ENCODE measurements at places on chromosomes 3 and 15.

- peak; percentile 46 for DNase-seq
Measured at GRCh38 chr15:67542420-67543347, at the start of gene MAP2K5. TSS of gene MAP2K5 (plus strand) at chr15:67542703. CDS start at chr15:67543336, 633 bp downstream.

DNA sequence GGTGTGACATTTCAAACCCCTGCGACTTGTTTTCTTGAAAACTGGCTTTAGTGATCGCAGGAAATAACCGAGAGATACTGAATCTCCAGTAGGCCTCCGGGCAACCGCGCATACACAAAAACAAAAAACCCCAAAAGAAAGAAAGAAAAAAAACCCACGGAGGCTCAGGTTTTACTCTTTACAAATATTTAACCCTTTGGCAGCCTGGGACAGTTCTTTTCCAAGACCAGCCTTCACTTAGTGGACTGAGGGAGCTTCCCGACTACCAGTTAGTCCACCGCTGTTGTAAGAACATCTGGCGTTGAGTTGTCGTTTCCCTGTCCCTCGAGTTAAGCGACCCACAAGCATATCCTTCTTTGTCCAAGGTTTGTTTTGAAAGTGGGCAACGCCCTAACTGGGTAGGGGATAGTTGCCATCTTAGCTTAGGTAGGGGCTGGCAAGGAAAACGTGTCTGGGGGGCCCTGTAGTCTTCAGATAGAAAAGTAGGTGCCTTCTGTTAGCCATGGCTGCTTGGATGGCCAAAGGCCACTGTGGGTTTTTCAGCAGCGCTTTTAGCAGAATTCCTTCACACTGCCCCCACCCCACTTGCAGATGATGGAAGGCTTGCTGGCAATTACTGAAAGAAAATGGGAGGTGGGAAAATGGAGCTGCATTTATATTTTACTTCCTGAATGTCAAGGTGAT is 6.9 kb downstream of the ISL2 start:
- DNase-seq: no peak

GRCh38 chr3:104206925-104207324 is 1159.8 kb upstream of the ALCAM start:
- no peak for DNase-seq

GRCh38 chr3:126571078-126571477 is 12.3 kb upstream of the C3orf22 start:
- DNase-seq: no peak

DNA sequence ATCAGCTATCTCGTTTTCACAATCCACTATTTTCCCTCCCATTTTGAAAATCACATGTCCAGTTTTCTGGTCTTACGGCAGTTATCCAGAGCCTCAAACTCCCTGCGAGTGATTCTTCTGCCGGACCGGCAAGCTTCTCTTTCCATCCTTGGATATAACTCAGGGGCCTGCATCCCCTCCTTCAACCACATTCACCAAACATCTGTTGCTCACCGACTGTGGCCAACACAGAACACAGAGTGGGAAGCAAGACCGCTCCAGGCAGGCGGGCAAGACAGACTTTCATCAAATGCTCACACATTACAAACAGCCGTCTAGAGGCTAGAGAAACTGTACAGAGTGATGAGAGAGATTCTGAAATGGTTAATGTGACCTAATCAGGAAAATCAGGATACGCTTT is 7.6 kb upstream of the SLC12A8 start:
- DNase-seq: no peak

GRCh38 chr15:68794863-68795262 is 25.8 kb downstream of the ANP32A start:
- no peak for DNase-seq

- no peak for DNase-seq
Measured at GRCh38 chr3:33716227-33716626, 1.8 kb downstream of the CLASP2 start.

DNA sequence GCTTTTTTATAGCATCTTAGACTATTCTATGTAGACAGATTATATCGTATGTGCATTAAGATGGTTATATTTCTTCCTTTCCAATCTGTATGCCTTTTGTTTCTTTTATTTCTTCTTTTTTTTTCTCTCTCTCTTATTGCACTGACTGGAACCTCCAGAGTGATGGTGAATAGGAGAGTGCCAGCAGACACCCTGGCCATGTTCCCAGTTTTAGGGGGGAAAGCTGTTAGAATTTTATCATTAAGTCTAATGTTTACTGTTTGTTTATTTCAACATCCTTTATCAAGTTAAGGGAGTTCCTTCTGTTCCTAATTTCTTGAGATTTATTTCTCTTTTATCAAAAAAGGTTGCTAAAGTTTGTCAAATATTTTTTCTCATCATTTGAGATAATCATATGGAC is 116.6 kb upstream of the LRTM1 start:
- no peak for DNase-seq

GRCh38 chr15:68368731-68369435 is 63.1 kb downstream of the ITGA11 start:
- no peak for DNase-seq

DNA sequence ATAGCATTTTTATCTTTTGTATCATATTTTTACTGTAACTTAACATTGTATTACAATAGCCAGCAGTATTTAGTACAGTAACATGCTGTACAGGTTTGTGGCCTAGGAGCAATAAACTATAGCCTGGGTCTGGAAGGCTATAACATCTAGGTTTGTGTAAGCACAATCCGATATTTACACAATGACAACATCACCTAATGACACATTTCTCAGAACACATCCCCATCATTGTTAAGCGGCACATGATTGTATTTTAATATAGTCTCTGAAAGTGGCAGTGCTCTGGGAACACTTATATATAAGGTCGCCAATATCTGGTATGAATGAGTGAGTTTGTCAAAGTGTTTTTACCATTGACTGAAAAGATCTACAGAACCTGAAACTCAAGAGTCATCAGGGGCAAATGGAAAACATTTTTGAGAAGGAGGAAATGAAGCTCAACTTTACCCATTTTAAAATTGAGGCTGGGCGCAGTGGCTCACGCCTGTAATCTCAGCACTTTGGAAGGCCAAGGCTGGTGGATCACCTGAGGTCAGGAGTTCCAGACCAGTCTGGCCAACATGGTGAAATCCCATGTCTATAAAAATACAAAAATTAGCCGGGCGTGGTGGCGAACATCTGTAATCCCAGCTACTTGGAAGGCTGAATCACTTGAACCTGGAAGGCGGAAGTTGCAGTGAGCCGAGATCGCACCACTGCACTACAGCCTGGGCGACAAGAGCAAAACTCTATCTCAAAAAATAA is 38.8 kb upstream of the TNFSF10 start:
- DNase-seq: no peak

DNA sequence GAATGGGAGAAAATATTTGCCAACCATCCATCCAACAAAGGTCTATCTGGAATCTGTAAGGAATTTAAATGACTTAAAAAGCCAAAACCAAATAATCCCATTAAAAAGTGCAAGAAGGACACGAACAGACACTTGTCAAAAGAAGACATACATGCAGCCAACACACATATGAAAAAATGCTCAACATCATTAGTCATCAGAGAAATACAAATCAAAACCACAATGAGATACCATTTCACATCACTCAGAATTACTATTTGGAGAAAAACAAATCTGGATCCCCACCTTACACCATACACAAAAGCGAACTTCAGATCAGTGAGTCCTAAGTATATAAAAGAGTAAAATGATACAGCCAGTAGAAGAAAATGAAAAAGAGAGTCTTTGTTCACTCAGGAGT is 58.6 kb upstream of the MNS1 start:
- DNase-seq: no peak

DNA sequence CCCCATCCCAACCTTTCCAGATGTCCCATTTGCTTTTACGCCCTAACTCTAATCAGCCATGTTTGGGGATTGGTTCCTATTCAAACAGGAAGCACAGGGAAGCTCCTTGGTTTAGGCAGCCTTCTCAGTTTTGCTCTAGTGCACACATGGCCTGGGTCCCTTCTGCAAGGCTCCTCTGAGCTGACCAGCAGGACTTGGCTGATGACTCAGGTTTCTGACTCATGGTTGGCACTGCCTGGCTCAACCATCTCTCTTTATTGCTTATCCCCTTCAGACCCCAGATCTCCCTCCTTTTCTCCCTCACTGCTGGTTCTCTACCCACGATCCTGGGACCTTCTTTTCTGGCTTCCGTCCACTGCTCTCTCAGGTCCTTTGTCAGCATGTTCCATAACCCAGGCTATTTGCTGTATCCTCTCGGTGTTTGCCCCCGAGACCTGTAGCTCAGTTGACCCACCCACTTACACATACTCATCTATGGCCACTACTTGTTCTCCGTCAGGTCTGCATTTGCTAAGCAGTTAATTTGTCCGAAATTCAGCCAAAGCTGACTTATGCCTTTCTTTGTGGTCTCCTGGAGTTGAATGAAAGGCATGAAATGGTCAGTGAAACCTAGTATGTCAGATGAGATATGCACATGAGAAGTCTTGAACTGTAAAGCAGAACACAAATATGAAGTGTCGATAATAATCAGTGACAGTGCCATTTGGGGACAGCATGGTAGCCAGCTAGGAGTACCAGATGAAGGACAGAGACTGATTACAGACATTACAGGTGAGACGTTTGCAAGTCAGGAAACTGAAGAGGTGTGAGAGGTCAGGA is 323.5 kb upstream of the ROPN1 start:
- DNase-seq: peak; percentile 80

GRCh38 chr15:59436774-59437141 is 1.2 kb upstream of the FAM81A start:
- DNase-seq: no peak

- no peak for DNase-seq
Measured at GRCh38 chr3:48180531-48181253, 7.5 kb downstream of the CDC25A start.

- no peak for DNase-seq
Measured at GRCh38 chr3:178833695-178834094, 237.9 kb downstream of the ZMAT3 start.

- DNase-seq: no peak
Measured at GRCh38 chr3:25103391-25103790, 324.7 kb upstream of the RARB start.

DNA sequence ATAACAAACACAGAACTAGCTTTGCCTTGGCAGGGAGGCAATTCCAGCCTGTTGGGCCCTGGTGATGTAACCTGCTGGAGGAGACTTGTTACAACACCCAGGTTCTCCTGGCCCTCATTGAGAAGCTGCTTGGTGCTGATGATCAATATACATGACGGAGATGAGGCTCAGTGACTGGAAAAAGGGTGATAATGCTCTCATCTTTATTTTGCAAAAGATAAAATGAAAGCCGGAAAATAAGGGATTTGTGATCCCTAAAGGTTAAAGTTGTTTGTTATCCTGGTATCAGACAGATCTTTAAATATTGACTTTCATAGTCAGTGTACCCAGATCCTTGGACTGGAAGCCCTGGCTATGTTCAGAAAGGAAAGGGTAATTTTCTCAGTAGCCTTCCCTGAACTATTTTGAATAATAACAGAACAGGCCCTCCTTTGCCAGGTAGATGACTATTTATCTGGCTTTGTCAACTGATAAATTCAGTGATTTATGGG is 118.9 kb upstream of the MEIS2 start:
- no peak for DNase-seq

DNA sequence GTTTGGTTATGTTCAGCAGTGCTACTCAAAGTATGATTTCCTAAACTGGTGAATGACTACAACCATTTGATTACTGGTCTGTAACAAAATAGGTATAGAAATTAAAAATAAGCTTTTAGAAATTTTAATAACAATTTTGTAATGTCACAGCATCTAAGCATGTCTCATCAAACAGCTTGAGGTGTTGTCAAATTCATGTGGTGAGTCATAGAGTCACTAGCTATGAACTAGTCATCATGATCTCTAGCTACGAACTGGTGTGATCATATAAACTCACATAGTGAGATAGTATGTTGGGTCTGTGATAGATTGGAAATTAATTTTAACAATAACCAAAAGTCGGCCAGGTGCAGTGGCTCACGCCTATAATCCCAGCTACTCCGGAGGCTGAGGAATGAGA is 213.9 kb upstream of the RBMS3 start:
- DNase-seq: peak; percentile 32

DNA sequence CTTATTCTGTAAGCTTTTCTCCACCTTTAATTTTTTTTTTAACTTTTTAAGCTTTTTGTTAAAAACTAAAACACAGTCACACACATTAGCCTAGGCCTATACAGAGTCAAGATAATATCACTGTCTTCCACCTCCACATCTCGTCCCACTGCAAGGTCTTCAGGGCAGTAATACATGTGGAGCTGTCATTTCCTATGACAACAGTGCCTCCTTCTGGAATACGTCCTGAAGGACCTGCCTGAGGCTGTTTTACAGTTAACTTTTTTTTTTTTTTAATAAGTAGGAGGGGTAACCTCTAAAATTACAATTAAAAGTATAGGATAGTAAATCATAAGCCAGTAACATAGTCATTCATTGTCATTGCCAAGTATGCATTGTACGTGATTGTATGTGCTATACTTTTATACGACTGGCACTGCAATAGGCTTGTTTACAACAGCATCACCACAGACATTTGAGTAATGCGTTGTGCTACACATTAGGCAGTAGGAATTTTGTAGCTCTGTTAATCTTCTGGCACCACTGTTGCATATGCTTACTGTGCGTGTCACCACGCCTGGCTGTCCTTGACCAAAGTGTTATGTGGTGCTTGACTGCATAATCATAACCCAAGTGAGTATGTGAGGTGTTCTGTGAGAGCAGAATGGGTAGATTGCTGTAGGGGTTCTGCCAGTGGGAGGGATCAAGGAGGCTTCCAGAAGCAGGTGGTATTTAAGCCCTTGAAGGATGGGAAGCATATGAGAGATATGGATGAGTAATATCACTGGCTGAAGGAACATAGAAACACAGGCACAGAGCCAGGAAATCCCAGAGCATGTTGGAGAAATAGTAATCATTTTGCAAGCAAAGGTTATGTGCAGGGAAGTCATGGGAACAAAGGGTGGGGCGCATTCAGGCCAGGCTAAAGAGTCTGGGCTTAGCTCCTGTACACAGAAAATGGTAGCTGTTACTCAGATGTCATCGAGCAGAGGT is 18.3 kb downstream of the FBXO22 start:
- peak; percentile 44 for DNase-seq

DNA sequence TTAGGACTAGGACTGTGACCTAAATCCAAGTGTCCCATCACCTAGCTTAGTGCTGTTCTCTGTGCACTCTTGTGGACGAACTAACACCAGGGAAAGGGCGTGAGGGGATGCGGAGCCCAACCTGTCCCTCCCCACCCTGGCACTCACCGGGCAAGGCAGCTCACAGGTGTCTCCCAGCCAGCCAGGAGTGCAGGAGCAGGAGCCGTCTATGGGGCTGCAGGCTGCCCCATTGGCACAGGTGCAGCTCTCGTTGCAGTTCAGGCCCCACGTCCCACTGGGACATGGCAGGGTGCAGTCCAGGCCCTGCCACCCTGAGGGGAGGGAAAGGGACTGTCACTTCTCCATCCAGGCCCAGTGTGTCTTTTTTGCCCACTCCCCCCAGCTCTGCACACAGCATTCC is 60.3 kb downstream of the RAB11A start:
- no peak for DNase-seq

DNA sequence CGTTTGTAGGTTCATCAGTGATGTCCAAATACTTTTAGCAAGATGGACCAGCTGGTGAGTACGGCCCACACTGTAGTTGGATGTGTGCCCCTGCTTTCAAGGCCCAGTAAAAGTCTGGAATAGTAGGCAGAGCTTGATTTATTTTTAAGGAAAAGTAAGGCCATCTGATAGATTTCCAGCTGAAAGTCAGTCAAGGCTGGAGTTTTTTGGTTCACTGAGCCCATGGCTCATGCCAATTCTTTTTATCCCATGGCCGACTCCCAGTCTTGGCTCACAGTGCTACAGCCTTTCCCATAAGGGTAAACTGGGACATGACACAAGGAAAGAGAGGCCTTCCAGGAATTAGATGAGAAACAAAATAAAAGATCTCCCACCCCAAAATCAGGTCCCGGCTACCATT is 13.5 kb downstream of the CCDC80 start:
- DNase-seq: no peak
